Cardiac septum (tissue), 1 donor: ENCODE measurements at places on chromosomes 5 and 9. TPM values are rescaled to one million over a fixed set of nuclear protein-coding genes. Genes with fewer than 3 reads are reported as not detected.

The SHC3 gene
- total RNA-seq: 0.16 TPM

The SMIM33 gene
- total RNA-seq: not detected

The CACNA1B gene
- total RNA-seq: 0.70 TPM

The PCDHGB1 gene
- total RNA-seq: 12.6 TPM

The MAPKAP1 gene
- 96.2 TPM for total RNA-seq

The PCDHGA3 gene
- total RNA-seq: 22.9 TPM

The DNAJC25 gene
- 5.0 TPM for total RNA-seq

The TSSK1B gene
- total RNA-seq: 0.08 TPM

The PCDHGA11 gene
- total RNA-seq: 9.6 TPM

The ASTN2 gene
- total RNA-seq: 2.5 TPM

The SH3TC2 gene
- 2.5 TPM for total RNA-seq

The MRPL50 gene
- 14.1 TPM for total RNA-seq

The LCN9 gene
- not detected for total RNA-seq

The SPINK7 gene
- not detected for total RNA-seq

The ARL14EPL gene
- total RNA-seq: not detected

The PTGES gene
- total RNA-seq: 1.1 TPM

The ADAMTS2 gene
- 5.9 TPM for total RNA-seq

The NMUR2 gene
- not detected for total RNA-seq
